GM12892 (cell line): ENCODE measurements at places on chromosomes 1 and 21.

GRCh38 chr1:10853701-10854100, 57.3 kb upstream of the CASZ1 start:
- DNase-seq = no peak

DNA sequence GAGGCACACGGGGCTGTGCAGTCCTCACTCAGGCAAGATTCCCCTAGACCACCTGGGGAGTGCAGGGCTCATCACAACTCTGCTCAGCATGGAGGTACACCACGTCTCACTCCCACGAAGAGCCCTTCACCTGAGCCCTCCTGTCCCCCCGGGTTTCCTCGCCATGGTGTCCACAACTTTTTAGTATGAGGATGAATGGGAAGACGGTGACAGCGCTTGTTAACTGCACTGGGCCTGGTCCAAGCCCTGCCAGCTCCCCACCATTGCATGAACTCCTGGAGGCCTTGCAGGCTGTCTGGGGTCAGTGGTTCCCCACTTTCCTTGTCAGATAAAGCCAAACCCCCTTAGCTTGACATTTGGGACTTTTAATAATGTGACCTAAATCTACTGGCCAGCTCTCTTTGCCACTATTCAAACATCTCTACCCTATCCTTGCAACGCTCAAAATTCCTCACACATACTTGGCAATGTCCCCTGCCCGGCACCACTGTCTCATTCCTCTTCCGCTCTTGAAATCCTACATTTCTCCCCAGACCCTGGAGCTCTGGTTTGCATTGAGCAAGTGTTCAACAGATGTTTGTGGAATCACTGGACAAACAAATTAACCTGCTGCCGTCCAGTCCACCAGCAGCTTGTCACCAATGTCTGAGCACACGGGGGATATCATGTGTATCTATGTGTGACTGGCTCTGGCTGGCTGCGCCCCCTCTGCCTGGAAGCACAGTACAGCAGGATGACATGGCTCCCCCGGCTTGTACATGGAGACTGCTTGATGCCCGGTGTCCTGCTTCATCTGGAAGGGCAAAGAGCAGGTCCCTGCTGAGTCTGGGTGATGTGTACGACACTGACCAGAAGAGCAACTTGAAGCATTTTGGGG, 11.2 kb downstream of the TMEM9 start:
- no peak for DNase-seq

DNA sequence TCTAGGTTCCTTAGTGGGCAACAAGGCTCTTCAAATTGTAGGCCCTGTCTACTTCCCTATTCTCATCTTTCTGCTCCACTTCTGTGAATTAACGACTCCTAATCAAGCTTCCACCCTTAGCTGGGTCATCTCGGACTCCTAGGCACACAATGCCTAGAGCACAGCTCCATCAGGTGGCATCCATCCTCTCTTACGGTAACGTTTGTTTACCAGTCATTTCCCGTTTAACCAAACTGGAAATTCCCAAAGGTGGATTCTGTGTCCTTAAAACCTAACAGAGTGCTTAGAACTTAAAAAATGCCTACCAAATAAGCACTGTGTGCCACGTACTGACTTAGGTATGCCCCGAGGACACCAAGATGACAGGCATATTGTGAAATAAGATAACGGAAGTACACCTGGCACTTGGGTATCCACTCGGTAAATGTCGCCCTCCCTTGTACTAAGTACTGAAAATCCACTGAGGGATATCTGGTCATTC, 1.5 kb downstream of the PARP1 start:
- no peak for DNase-seq

- DNase-seq = no peak
Measured at GRCh38 chr1:22282364-22282995, 139.6 kb upstream of the WNT4 start.

- no peak for DNase-seq
Measured at GRCh38 chr1:164472841-164473240, 86.1 kb upstream of the PBX1 start.

- no peak for DNase-seq
Measured at GRCh38 chr1:178846306-178846705, 24.6 kb downstream of the ANGPTL1 start.
